Activated CD4-positive, alpha-beta memory T cell treated with anti-CD3 and anti-CD28 coated beads for 36 hours (primary cell): ENCODE measurements at places on chromosomes 2 and 18. TPM values are rescaled to one million over a fixed set of nuclear protein-coding genes. Genes with fewer than 3 reads are reported as not detected.
A peak's percentile ranks its signal among the peaks of the same experiment; 100 is the strongest.

GRCh38 chr2:240141736-240142135, 1.3 kb upstream of the OTOS start:
- DNase-seq: no peak

- DNase-seq: no peak
These were observed 3.6 kb downstream of the IGFBP2 start for GRCh38 chr2:216636551-216637450.

DNA sequence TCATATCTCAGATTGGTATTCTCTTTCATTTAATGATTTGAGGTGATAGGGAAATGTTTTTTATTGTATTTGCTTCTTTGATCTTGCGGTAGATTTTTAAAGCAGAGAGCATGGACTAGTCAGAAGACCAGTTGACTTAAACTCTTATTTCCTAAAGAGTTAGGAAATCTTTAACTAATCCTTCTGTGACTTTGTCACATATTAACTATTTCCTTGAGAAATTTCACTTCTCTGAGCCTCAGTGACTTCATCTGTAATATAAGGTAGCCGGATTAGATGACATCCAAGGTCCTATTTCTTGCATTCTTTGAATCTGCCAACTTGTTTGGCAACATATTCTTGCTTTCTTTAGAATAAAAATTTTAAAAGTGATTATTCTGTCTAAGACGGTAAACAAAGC, 55.6 kb downstream of the MTX2 start:
- DNase-seq: no peak

GRCh38 chr2:136305517-136306192, 187.7 kb upstream of the CXCR4 start:
- peak; percentile 84 for DNase-seq

DNA sequence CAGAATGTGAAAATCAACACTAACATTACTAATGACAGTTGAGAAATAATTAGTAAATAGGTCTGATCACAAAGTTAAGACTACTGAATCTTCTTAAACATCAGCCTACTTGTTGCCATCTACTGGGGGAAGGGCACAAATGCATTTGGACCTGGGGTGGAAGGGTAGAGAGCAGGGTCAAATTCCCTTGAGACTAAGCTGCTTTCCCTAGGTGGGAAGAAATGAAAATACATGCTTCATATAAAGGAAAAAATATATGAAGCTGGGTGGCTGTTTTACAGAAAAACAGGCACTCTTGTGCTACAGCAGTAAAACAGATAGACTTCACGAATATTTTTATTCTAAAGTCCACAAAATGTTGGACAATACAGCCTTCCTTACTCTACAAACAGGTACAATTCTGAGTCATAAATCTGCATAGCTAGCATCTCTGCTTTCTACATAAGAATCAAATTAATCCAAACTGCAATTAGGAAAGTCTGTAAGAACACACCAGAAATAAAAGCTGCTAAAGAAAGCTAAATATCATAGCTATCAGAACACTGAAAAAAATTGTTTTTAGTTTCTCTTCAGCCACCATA, 10.9 kb downstream of the TRIP12 start:
- DNase-seq: peak; percentile 31

DNA sequence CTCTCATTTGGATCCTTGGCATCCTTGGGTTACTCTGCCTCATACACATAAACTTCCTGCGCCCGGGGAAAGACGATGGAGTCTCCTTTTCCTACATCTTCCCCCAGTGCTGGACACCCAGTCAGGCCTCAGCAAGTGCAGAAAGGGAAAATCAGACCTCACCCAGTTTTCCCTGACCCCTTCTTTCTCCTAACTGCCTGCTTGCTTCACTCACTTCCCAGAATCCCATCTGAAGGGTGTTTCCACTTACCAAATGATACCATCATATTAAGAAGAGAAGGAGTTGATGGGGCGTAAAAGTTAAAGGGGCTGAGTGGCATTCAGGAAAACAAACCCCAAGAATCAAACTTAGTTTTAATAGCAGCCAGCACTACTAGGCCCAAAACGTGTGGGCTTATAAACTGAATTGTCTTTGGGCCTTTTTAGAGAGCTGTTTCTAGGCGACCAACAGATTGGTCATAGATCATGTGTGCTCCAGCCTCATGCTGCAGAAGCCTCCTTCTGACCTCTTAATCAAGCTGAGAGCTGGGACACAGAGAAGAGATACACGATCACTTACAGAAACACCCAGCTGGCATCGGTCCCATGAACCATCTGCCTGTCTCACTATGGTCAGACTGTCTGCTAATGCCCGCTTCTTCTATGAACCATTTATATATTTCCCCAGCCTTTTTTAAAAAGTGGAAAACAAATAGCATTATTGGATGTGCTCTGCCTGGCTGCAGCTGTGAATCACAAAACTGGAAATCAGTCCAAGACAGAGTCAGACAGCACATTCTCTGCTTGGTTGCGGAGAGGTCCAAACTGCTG, 165.7 kb upstream of the SLC14A2 start:
- DNase-seq: no peak

- DNase-seq: no peak
These were observed 545 bp downstream of the GLI2 start for GRCh38 chr2:120736202-120736623.

GRCh38 chr2:64267699-64268098, 123.5 kb upstream of the PELI1 start:
- DNase-seq: no peak

- DNase-seq: no peak
These were observed 12.4 kb upstream of the CHCHD5 start for GRCh38 chr2:112572005-112572404.

GRCh38 chr2:235011929-235012631, 60.3 kb downstream of the SH3BP4 start:
- DNase-seq: no peak

DNA sequence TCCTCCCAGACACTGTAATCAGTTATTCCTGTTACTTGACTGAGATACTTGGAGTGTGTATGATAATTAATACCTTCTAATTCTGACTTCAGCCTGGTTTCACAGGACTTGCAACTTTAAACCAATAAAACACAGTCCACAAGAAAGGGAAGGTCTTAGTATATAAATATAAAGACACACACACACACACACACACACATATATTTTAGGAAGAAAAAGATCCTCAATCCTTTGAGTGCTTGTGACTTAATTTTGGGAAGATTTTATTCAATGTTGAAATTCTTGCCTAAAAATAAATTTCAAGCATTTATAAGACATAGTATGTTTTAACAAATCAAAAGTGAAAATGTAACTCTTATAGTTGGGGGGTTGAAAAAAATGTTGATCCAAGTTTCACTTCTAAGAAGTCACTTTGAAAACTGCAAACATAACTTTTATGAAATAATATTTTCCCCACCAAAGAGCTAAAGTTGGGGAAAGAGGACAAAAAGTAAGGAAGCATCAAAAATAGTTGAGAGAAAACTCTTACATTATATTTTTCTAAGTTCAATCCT, 824 bp upstream of the VPS54 start:
- DNase-seq: no peak

DNA sequence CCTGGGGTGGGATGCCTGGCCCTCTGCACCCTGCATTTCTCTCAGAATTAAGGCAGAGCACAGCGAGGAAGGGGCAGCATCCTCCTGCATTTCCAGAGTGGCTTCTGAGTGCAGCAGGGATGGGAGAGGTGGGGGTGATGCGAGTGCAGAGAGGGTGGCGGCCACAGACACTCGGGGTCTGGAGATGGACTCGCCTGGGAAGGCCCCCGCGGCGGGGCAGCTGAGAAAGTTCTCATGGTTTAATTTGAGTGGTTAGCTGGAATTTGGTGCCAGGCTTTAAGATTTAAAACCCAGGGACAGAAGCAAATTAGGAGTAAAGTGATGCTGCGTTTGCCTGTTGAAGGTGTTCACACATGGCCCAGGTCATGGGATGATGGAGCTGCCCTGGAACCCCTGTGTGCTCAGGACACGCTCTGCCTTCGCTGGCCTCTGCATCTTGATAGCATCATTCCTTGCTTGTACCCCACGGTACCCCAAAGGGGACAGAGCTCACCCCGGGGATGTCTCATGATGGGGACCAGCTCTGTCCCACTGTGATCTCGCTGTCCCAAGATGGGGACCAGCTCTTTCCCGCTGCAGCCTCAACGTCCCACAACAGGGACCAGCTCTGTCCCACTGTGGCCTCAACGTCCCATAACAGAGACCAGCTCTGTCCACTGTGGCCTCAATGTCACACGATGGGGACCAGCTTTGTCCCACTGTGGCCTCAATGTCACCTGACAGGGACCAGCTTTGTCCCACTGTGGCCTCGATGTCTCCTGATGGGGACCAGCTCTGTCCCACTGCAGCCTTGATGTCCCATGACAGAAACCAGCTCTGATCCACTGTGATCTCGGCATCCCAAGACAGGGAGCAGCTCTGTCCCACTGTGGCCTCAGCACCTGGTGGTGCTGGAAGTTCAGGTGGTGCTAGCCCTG, 27.5 kb downstream of the TMEM18 start:
- peak; percentile 7 for DNase-seq

GRCh38 chr2:120737340-120738101, 1.9 kb downstream of the GLI2 start:
- DNase-seq: no peak

GRCh38 chr2:239644011-239644410, 243.2 kb upstream of the HDAC4 start:
- DNase-seq: peak; percentile 30

- peak; percentile 28 for DNase-seq
These were observed 82.3 kb upstream of the XPO1 start for GRCh38 chr2:61620244-61621159.

DNA sequence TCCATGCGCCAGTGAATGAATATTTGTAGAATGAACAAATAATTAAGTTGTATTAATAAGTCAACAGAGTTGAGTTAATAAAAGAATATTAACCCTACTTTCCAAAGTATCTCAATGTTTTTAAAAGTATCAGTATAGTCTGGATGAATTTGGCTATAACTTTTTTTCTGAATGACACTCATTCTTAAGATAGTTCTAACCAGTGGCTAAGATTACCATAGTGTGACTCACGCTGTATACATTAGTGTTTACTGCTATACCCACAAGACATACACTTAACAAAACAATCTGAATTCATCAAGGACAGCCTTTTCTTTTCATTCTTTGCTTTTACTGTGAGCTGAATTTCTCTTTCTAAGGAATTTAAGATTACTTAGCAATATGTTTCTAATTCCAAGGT, 77.0 kb upstream of the PDE1A start:
- no peak for DNase-seq

DNA sequence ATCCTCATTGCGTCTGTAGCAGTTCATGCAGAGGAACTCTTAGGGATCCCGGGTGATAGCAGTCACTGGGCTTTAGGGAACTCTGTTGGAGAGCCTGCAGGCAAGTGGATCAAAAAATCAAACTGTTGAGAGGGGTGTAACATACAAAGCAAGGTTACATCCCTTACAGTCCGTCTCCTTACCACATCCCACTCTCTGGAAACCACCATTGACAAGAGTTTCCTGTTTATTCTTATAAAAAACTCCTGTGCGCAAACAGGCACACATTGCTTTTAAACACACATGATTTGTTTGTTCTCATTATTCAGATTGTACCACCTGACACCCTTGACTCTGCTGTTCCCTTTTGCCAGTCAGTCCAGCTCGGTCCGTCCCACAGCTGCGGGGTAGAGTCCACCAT, 137.7 kb downstream of the LTBP1 start:
- no peak for DNase-seq

GRCh38 chr18:2990956-2991640, 21.8 kb downstream of the LPIN2 start:
- DNase-seq: no peak

DNA sequence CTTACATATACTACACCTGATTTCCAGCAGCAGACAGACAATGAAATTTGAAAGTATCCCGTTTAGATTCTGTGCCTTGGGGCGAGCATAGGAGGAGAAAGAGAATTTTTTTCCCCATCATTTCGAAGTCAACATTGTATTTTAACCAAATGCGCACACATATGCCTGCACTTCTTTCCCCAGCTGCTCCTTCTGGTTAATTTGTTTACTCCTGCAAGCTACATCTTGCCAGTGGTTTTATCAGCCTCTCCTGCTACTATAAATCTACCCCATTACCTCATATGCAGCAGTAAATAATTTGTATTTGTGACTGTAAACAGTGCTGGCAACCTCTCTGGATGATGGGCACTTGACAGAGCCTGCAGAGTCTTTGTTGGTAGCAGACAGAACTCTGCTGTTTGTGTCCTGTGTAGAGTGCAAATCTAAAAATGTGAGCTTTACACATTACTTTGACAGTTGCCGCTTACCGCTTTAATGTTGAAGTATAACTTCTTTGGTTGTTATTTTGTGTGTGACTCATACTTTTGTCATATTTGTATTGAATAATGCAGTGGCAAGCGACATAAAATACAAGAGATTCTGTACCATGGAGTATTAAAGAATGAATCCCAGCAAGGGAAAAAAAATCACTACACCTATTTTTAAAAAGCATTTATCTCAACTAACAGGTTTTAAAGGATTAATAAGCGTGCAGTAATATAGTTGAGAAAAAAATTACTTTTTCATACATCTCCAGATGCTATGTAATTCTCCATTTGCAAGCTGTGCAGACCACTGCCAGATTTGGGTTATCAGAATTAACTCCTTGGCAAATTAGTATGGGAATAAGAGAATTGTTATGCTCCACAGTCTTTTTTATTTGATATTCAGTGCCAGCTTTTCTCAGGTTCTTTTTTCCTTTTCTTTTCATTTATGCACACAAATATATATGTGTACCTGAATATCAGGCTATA, 536.8 kb downstream of the XIRP2 start:
- DNase-seq: no peak

GRCh38 chr18:7358989-7359726, 128.3 kb downstream of the LRRC30 start:
- DNase-seq: no peak

DNA sequence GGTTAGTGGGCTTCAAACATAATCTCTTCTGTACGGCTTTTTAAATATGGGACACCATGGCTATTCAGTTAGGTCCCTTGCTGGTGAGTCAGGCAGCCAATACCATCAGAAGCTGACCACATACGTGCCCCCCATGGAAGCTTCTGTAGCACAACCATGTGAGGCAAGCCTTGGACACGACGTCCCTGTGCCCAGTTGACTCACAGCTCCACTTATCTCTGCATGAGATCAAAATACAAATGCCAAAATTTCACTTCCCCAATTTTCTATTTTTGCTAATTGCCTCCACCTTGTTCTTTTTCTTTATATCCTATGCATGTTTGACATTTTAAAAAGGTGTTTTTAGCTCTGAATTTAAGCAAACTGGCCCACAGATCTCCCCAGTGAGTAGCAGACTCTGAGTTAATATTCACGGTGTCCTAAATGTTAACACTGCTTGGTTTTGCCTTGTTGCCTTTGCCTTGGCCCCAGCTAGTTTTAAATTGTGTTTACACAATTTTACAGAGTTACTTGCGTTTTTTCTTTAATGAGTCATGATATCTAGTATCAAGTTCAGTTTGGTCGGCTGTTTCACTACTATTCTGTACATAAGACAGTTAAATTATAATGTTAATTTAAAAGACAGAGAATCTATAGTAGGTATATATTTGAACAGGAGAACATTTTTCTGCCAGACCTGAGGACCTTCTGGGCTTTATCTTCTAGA, 77.5 kb downstream of the CDCA7 start:
- DNase-seq: no peak

GRCh38 chr18:8730080-8730827, 24.9 kb downstream of the MTCL1 start:
- no peak for DNase-seq

The HAUS1 gene
- total RNA-seq: 65.5 TPM

The PSMA8 gene
- total RNA-seq: 1.3 TPM

The ACKR3 gene
- total RNA-seq: 1.2 TPM

The CXCR1 gene
- not detected for total RNA-seq

The ID2 gene
- total RNA-seq: 193 TPM

The RUFY4 gene
- total RNA-seq: 0.93 TPM
